NCI-H748 treated with DMSO at 0.1 percent for 48 hours (cell line): ENCODE measurements at places on chromosomes 5 and 9.

DNA sequence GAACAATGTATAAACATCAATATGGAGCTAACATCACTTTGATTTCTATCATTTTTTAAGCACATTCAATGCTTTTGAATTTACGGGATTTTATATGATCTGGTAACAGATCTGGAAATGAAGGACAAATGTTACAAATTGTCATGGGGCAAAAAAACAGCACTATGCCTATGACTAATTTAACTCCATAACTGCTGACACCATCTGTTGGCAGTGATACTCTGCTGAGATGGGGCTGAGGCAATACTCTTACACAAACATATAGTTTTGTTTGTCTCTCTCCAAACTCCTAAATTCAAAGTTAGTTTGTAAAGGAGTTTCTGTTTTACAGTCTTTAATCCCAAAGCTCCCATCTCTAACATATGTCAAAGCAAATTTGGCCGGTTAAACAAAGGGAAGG is 132.5 kb upstream of the FER start:
- no peak for DNase-seq

DNA sequence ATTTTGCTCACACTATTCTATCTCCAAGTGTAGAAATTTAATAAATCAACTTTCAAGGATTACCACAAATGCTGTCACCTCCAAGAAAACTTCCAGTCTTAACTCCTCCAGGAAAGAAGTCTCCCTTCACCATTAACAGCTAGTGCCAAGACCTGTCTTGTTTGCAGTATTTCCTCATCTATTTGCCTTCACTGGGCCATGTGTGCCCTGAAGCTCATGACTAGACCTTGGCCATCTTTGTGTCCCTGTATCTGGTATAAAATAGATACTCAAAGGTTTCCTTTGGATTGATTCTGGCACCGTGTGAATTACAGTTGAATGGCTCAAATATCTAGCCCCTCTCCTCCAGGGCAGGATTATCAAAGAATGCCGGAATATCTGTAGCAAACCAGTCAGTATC is 346.7 kb upstream of the KLF4 start:
- no peak for DNase-seq

DNA sequence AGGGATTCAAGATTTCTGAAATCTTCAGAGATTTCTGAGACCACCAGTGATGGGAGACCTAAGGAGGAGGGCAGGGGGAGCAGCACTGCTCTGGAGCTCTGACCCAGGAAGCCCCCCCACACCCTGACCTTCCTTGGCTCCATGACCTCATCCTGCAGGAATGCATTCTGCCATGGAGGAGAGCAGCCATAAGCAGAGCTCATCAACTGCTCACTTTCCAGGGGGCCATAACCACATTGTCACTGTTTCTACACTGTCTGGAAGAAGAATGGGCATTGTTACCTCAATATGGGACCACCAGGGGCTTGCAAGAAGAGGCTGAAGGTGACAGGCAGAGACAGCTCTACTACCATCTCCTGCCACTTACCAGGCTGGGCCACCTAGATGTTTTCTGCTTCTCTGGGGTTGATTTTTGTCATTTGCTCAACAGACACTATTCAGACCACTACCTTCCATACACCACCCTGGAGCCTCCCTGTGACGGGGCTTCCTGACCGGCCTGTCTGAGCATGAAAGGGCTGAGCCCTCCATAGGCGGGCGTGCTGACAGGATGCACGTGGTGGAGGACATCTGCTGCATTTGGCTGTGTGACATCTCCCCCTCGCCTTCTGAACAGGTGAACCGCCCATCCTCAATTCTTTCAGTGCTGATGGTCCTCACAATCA is 2.3 kb upstream of the TSC1 start:
- no peak for DNase-seq

- no peak for DNase-seq
Observed at GRCh38 chr5:172142709-172143215, 45.3 kb downstream of the STK10 start.

DNA sequence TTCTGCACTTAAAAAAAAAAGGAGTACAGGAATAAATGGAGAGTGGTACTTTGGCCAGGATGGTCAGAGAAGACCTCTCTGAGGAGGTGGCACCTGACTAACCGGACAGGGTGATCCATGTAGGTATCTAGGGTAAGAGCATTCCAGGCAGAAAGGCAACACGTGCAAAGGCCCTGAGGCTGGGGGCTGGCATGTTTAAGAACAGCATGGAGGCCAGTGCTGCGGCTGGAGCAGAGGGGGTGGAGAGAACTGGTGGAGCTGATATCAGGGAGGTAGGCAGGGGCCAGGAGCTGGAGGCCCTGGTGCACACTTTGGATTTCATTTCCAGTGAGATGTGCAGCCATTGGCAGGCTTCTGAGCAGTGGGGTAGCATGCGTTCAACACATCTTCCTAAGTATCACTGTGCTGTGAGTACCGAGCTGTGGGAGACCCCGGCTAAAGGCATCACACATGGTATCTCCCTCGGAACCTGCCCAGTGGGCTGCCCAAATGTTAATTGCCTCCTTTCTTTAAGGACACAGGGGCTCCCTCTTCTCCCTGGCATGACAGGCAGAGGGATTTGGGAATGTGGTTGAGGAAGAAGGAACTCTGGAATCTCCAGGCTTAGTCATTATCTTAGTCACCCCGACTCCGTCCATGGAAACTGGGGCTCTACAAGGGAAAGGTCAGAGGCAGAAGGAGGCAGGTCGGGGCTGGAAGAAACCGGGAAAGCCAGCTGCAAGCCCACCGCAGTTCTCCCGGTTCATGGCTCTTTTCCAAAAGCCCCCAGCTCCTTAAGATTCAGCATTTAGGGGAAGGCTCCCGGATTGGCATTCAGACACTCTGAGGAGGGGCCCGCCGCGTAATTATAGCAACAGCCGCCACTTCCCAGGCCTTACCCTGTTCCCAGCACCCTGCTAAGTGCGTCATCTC is 18.6 kb downstream of the SLC6A7 start:
- DNase-seq = no peak

GRCh38 chr5:88438006-88438405 is 169.4 kb upstream of the TMEM161B start:
- DNase-seq = no peak

GRCh38 chr5:156920042-156920860 is 42.8 kb downstream of the TIMD4 start:
- peak; percentile 26 for DNase-seq

DNA sequence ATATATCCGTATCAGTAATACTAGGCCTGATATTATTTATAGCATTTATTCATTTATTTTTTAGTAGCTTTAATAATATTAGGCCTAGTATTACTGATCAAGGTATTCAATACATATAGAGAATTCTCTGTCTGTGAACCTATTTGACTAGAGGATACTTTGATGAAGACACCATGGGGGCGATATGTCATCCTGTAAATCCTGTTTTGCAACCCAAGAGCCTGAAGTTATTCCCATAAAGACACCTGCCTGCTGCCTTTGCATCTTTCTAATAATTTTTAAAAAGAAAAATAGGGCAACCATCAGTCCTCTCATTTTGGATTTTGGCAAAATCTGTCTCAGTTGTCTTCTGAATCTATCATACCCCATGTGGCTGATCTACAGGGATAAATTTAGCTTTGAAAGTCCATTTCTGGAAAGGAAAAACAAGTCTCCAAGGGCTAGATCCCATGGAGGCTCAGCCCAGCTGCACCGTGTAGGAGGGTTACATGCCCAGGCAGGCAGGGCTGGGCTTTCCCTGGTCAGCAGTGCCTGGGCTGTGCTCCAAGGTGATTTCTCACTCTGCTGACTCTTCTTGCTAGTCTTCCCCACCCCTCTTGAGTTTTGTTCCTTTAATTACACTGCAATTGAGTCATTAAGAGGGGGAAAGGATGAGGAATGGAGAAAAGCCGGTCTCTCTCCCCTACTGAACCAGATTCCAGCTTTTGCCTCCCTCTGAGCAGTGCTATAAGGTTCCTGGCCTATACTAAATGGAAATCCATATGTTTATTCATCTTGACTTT is 169.0 kb downstream of the TRIM32 start:
- DNase-seq = no peak

- DNase-seq = no peak
Observed at GRCh38 chr5:90111364-90112032, 298.1 kb downstream of the CETN3 start.

DNA sequence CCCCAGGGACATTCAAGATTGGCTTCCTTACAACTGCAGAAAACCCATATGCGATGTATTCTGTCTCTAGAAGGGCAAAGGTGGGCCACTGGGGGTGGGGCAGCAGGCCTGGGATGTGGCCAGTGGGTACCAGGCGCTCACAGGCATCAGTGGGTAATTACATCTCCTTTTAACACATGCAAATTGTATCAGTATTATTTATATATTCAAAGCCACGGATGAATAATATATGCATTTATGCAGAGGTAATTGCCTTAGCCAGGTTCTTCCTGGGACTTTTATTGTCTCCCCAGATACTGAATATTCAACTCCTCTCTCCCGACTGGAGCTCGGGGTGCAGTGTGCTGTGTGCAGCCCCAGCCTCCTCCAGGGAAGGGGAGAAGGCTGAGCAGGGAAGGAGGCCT is 109.4 kb upstream of the MVB12B start:
- DNase-seq = no peak

GRCh38 chr5:33059081-33059480 is 348.0 kb downstream of the NPR3 start:
- DNase-seq = no peak

DNA sequence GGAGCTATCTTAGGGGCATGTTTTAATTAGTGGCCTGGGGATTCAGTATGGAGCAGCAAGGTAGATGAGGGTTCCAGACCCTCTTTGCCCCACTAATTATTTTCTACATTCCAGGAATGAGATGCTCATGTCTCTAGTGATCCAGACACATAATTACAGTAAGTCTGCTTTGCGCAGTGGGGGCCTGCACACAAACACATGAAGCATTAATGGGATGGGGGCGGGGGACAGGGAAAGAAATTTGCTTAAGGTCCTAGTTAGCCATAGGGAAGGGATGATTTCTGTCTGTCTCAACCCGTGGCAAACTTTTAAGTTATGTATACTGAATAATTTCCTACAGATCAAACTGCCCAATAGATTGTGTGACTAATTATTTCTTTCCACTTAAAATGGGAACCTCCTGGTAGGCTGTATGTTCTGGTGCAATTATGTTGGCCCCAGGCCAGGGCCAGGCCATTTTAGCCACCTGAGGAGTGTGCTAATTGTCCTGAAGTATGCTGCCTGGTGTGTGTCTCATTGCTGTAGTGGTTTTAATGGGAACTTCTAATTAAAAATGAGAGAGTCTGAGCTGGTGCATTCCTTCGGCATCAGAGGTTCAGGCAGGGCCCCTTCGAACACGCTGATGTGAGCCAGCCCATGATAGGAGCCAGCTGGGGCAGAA is 134.4 kb downstream of the PTTG1 start:
- peak; percentile 20 for DNase-seq

DNA sequence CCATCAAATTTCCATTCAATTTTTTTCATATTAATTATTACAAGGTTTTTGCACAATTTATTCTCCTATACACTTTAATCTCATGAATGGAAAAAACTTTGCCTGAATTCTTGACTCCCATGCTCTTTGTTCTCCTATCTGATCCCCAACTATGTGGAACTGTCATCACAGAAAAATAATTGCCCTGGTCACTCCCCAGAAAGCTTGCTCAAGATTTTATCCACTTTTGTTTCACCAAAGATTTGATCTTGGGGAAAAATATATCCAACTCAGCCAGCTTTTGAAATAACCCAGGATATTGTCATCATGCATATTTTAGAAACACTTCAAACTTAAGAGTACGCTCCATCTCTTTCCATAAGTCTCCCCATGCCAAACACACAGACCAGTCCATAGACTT is 77.7 kb upstream of the PPP2R2B start:
- no peak for DNase-seq

DNA sequence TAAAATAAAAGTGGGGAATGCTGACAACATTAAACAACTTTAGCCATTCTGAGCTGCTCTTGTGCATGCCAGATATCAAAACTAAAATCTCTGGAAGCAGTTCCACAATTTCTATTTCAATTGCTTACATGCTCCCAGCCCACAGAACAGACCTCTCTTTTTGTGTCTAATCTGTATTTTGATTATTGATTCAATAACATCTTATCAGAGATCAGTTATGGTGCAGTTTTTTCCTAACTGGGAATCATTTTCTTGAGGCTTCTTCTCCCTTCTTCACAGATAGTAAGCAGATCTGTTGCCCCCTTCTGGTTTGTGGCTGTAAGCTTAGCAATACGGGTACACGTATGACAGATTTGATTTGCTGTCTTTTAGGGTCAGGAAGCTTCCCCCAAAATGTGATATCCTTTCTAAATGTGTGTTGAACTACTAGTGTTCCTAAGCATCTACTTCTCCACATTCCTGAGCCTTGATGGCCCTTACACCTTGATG is 39.4 kb downstream of the MRPS27 start:
- no peak for DNase-seq

DNA sequence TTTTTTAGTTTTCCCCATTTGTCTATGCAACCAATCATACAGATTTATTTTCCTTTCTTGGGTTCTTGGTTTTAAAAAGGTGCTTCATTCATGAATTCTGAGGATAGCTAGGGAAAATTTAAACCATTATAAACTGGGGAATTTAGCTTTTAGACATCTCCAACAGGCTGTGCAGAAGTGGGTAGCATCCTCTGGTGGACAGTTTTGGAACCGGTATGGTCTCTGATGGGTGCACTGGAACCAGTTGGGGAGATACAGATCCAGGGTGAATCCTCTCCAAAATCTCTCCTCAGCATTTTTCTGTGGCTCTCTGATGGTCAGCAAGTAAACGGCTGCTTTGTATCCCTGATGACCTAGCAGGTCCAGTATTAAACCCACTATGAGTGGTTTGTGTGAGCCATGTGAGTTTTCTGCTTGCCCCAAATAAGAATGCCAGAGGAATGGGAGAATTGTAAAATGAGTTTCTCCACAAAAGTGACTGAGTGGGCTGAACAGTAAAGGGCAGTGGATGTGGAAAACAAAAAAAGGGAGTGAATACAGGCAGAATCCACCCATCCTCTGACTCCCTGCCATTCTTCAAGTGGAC is 9.1 kb upstream of the DNAJC25 start:
- no peak for DNase-seq

DNA sequence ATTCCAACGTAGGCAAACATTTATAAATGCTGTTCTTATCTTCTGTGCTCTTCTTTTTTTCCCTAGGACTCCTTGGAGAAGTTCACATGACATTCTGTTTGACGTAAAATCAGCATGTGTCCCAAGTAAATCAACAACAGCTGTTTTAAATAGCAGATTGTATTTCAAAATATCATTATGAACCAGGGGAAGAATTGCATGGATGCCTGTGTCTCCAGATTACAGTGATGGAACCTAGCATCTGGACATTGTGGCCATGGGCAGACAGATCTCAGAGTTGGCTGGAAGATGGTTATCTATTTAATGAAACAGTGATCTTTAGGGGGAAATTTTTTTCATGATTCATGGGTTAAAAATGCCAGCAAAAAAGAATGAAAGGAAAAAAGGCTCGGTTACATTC is 222.0 kb downstream of the MAN2A1 start:
- no peak for DNase-seq

- no peak for DNase-seq
Observed at GRCh38 chr5:95281226-95281625, 3.7 kb downstream of the MCTP1 start.

DNA sequence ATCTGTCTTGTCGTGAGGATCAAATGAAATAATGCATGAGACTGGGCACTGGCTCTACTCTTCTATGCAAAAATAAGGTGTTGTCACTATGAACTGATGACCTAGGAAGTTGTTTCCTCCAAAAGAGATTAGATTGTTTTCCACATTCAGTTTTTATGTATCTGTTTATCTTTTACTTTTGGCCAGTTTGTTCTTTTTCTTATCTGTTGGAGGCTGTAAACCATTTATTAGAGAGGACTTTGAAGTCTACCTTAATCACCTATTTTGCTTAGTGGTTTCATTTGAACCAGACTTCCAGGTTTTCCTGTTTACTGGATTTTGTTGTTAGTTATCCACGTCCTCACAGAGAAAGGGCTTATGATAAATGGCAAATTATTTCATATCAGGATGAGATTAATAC is 21.5 kb upstream of the GDA start:
- DNase-seq = no peak
